ENCODE measurements at places on chromosomes 7 and 10.

DNA sequence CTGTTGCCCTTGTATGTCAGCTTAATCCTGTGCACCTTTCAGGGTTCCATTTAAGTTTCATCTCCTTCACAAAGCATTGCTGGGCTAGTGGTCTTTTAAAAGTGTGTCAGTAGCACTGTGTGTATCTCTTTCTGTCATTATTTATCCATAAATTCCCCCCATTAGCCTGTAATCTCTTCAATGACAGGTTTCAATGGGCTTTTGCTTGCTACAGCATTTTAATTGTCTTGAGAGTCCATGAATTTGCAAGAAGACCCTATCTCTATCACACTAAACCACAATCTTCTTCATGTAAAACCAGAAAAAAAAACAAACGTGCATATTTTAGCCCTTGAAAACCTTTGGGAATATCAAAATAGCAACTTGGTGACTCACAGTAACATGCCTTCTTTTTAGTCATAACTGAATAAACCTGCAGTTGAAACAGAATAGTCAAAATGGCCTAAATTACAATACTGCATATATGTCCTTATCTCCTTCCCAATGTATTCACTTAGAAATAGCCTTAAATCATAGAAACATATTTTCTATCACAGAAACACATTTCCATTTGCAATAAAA is 118.6 kb downstream of the PON1 start:
- DNase-seq: peak; percentile 41

GRCh38 chr10:78215645-78216044 is 182.0 kb downstream of the RPS24 start:
- DNase-seq: no peak

GRCh38 chr7:149772956-149773434 is 393 bp downstream of the ZNF467 start:
- DNase-seq: no peak

DNA sequence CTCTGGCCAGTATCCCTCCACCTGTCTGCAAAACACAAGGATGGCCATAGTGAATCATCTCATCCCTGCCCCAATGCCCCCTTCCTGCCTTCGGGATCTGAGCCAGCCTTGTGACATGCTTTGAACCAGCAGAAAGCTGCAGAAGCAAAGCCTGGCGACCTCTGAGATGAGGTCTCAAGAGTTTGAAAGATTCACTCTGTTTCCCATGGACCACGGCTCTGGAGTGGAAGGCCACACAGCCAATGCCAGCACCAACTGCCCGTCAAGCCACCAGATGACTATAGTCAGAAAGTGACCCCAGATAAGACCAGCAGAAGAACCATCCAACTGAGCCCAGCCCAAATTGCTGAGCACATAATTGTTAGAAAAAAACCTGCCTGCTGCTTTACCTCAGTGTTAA is 193.9 kb upstream of the PPP2R2D start:
- peak; percentile 23 for DNase-seq

- DNase-seq: no peak
Measured at GRCh38 chr7:13904689-13905088, 84.8 kb downstream of the ETV1 start.

- DNase-seq: no peak
Measured at GRCh38 chr7:44650772-44651171, 44.3 kb downstream of the OGDH start.

DNA sequence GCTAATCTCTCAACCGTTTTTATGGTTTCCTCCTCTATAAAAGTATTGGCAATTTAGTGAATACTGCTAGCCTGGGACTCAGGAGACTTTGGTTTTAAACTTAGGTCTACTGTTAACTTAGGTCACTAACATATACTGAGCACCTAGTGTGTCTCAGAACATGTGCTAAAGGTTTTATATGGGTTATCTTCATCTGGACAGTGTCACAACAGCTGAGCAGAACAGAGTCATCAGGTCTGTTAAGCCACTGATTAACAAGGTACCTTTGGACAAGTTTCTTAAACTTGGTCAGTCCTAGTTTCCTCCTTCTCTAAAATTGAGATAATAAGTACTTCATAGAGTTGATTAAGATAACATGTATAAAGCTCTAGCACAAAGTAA is 30.6 kb downstream of the NET1 start:
- no peak for DNase-seq

- no peak for DNase-seq
Measured at GRCh38 chr7:108589199-108589598, 19.5 kb downstream of the DNAJB9 start.

DNA sequence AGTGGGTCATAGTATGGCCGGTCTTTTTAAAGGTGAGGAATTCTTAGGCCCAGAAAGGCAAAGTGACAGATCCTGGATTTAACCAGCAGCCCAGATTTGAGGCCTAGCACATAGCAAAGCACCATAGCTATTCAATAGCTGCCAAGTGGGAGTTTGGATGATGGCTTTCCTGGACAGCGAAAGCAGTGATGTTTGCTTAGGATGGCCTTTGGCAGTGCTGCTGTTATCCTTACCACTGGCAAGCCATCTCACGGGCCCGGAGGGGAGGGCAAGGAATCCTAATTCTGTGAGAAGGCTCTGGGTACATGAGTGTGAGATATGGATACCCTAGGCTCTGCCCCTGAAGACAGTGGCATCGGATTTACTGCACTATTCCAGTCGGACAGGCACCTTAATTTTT is 50.4 kb downstream of the TCF7L2 start:
- no peak for DNase-seq

DNA sequence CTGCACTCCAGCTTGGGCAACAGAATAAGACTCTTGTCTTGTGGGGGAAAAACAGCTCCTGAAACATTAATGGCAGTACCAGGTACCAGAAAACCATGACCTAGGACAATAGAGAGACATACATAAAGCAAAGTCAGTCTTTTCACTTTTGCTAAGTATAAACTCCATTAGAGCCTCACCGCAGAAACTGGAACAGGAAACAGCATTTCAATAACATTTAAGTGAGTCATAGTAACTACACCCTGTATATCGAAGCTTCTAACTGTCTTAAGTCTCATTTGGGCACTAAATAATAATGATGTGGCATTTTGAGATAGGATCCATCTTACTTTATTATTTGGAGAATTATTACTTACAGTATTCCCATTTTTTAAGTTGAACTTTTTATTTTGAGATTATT is 517.8 kb upstream of the CELF2 start:
- no peak for DNase-seq

- DNase-seq: peak; percentile 58
Measured at GRCh38 chr7:12648704-12649261, 38.6 kb upstream of the ARL4A start.

DNA sequence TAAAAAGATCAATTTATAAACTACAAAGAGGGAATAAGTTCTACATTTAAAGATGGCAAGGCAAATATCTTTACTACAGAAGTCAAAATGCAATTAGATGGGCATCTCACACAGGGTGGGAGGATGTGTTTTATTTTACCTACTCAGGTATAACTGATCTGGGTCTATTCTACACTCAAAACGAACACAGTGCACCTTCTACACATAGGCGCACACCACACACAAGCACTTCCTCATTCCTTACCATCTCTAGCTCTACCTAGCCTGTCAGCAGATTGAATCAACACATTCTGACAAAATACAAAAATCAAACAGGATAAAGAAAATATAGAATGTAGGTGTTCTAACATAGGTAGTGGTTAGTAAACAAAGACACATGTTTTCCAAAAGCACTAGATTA is 64.8 kb downstream of the SGCE start:
- no peak for DNase-seq

GRCh38 chr7:16353226-16353625 is 68.1 kb downstream of the CRPPA start:
- DNase-seq: no peak

- no peak for DNase-seq
Measured at GRCh38 chr7:54833001-54833467, 74.0 kb upstream of the SEC61G start.

- no peak for DNase-seq
Measured at GRCh38 chr7:264541-265191, 25.3 kb upstream of the FOXL3 start.

DNA sequence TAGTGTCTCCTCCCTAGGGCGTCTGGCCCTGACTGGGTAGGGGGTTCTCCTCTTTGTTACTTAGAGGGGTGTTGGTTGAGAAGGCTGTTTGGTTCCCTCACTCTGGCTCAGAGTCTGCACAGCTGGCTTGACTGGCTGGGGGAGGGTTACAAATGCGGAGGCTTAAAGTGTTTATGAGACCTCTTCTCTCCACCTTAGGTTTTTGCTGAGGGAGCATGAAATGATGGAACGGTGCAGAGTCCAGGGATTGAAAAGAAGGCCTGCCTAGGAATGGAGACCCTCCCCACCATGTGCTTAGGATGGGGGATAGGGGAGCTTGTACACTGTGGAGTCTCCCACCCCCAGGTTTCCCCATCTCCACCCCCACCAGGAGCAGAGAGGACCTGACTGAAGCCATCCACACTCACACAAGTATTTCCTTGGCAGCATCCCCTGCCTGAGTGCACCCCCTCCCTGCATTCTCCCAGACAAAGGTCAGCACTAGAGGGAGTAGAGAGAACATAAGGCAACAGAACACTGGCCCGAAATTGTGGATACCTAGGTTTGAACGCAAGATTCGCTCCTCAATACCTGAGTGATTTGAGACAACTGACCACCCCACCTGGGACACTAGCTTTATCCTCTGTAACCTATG is 1.7 kb upstream of the LDB1 start:
- DNase-seq: no peak

GRCh38 chr7:150363872-150364271 is 4.8 kb upstream of the REPIN1 start:
- no peak for DNase-seq

DNA sequence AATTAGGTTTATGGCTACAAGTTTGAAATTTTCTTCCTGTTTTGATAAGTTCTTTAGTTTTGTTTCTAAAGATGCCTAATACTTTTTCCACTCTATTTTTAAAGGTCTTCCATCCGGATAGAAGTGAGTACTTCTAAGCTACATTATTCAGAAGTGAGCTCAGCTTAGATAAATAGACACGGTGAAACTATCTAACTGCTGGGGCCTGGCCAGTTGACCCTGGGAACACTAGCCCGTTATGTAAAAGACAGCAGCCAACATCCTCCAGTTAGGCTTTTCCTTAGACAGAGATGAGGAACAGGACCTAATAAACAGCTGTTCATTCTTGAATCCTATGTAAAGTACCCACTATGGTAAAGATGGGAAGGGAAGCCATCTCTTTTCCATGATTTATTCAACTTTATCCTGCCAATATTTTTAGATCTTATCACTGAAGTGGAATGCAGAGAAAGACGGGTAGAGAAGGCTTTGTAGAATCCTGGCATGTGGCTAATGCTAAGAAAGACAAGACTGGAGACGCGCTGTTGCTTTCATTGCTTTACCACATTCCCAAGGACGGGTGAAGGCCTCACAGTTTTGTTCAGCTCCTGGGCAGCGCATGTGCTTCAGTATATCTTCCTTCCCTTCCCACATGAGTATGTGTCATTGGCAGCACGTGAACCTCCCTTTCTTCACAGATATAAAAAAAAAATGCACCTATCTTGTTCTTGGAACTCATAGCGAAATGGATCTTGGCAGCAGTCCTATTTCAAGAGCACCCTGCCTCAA is 340.0 kb upstream of the MEOX2 start:
- no peak for DNase-seq

DNA sequence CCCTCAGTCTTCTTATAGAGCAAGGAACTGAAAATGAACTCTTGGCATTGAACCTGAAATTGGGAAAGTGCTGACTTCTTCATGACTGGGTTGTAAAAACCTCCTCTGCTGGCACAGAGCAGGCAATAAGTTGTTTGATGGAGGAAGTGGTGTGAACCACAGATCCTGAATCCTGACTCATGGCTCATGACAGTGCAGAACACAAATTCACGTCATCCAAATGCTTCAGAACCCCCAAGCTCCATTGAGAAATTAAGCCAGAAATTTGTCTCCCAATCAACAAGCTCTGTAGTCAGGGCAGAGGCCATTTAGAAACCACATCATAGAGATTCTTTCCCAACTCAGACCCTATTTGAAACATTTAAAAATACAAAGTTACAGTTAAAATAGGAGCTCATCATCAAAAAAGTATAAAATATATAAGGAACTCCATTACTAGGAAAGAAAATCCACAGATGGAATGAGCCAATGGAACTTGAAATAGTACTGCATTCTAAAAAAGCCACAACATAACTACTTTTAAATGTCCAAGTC is 10.3 kb upstream of the STK17A start:
- peak; percentile 82 for DNase-seq

DNA sequence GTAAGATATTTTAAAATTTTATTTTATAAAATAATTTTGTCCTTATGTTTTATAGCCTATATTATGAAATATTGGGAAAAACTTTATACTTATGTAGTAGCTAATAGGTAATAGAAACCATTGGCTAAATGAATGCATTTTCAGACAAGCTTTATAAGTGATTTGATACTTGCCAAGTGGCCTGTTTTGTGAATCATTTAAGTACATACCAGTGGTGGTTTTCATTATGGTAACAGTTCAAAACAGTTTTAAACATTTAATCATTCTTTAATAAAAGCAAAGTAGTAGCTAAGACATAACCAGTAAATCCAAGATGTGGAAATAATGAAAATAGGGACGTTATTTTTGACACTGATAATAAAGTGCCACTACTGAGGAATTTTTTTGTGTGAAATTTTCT is 182.2 kb downstream of the PHF14 start:
- DNase-seq: no peak

DNA sequence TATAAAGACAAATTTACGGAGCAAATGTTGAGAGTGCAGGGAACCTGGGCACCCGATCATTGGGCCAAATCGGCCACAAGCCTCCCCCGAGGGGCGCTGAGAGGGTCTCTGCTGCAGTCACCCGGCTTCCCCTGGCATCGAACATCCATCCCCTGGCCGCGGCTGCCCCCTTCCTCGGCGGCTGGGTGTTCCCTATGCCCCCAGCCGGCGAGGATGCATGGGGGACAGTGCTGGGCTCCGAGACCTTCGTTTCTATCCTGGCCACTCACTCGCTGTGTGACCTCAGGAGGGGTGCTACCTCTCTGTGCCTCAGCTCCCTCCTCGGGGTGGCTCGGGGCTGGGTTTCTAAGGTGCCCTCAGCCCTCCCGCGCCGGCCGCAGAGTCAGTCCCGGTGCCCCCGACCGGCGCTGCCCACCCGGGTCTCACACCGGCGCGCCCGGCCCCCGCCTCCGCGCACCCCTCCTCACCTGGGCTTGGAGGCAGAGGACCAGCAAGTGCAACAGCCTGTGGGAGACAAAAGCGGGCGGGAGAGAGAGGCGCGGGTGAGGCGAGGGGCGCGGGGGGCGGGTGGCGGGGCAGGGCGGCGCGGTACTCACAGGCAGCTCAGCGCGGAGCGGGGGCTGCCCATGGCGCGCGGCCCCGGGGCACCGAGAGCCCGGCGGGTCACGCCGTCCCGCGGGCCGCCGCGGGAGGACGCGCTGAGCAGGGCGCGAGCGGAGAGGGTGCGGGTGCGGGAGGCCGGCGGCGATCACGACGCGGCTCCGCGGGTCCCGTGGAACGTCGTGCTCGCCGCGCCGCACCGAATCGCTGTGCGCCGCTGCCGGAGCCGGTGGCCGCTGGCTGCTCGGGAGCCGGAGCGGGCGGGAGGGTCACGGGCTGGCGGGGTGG is at the start of gene FGF8:
Gene FGF8 (minus strand): TSS at position 842 of the 888 bp plus-strand sequence. CDS start 214 bp downstream, at position 628.
- DNase-seq: no peak

DNA sequence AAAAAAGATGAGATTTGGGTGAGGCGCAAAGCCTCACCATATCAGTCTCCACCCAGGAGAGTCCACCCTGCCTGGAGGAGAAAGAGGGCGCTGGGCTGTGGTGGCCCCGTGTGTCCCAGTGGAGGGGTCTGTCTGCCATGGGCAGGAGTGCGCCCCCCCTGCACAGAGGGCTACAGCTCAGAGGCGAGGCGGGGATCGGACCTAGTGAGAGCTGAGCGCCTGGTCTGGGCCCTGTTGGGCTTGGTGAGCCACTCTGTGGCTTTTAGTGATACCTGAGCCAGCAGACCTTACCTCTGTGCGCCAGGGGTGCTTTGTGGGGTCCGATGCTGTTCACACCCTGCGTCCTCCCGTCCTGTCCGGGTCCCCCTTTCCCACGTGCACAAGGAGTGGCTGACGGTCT is 25.9 kb upstream of the GNA12 start:
- DNase-seq: no peak

All from SJSA1 (cell line).